Activated T-cell treated with anti-CD3 and anti-CD28 coated beads for 48 hours (primary cell): ENCODE measurements at places on chromosomes 3 and 15.
A peak's percentile ranks its signal among the peaks of the same experiment; 100 is the strongest.

- no peak for DNase-seq
Measured at GRCh38 chr3:128523591-128523990, 30.6 kb upstream of the GATA2 start.

- no peak for DNase-seq
Measured at GRCh38 chr3:115099986-115100571, 47.0 kb downstream of the ZBTB20 start.

GRCh38 chr3:49121132-49121736, 611 bp upstream of the USP19 start:
- no peak for DNase-seq

DNA sequence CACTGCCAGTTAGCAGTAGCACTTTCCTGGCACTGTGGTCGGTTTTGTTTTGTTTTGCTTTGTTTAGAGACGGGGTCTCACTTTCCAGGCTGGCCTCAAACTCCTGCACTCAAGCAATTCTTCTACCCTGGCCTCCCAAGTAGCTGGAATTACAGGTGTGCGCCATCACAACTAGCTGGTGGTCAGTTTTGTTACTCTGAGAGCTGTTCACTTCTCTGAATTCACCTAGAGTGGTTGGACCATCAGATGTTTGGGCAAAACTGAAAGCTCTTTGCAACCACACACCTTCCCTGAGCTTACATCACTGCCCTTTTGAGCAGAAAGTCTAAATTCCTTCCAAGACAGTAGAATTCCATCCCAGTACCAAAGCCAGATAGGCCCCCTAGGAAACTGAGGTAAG, 22.6 kb downstream of the CLDN18 start:
- no peak for DNase-seq

DNA sequence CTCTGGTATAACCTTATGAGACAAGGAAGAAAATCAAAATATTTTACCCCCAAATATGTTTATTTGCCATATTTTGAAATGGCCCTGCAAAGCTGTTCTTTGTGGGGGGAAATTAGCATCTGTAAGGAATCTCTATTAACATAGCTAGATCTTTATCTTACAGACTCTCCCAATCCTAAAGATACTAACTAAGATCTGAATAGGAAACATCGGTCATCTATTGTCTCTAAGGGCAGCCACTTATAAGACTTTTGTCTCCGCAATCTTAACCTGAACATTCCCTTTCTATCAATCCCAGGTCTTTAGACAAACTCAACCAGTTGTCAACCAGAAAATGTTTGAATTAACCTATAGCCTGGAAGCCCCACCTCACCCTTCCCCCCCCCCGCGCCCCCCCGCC, 21.2 kb downstream of the UMPS start:
- no peak for DNase-seq

GRCh38 chr3:126358816-126359181, 1.6 kb upstream of the KLF15 start:
- no peak for DNase-seq

DNA sequence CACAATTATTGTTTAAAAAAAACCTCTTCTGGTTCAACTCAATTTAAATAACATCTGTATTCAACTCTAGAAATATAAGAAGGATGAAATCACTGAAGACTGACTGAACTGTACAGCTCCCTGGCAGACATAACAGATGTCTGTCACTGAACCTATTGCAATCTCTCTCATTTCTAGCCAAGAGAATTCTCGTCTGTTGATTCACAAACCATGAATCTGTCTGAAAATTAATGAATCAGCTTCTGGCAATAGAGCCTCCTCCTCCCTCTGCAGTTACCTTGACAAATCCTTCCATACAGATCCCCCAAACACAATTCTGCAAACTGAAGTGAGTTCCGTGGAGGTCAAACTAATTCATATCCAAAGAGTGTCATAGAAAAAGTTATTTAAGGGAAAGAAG, 561.4 kb downstream of the PYDC2 start:
- no peak for DNase-seq

DNA sequence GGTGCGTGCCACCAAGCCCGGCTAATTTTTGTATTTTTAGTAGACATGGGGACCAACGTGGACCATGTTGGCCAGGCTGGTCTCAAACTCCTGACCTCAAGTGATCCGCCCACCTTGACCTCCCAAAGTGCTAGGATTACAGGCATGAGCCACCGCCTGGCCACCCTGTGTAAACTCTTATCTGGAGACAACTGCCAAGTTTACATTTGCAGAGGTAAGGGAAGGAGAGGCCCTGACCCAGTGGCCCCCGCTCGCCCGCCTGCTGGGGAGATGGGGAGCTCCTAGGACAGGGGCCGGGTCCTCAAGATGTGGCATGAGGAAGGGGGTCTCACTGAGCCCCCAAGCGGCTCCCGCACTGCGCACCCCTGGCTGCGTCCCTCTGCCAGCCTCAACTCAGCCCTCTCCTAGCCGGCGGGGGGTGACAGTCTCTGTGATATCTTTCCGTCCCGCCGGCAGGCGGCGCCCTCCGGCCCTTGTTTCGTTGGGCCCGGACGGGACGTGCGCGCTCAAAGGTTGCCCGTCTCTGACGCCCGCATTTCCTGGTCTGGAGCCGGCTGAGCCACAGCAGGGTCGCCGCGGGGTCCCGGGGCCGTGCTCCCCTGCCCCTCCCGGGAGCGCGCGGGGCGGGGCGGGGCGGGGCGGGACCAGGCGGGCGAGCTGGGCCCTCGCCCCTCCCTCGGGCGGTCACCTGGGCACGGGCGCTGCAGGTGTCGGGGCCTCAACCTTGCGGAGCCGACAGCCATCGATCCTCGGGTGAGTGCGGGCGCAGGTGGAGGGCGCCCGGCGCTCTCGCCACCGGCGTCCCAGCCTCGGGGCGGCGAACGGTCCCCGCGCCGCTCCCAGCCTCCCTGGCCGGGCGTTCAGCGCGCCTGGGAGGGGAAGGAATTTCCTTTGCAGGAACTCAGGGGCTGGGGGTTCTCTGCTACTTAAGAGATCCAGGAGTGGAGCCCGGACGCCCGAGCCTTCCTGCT, at the start of gene GPR160:
Gene GPR160 (plus strand): TSS at position 533 of the 971 bp plus-strand sequence. CDS start 45,978 bp downstream, outside the sequence.
- peak; percentile 84 for DNase-seq

GRCh38 chr3:112561484-112561733, 353 bp downstream of the ATG3 start:
- no peak for DNase-seq

DNA sequence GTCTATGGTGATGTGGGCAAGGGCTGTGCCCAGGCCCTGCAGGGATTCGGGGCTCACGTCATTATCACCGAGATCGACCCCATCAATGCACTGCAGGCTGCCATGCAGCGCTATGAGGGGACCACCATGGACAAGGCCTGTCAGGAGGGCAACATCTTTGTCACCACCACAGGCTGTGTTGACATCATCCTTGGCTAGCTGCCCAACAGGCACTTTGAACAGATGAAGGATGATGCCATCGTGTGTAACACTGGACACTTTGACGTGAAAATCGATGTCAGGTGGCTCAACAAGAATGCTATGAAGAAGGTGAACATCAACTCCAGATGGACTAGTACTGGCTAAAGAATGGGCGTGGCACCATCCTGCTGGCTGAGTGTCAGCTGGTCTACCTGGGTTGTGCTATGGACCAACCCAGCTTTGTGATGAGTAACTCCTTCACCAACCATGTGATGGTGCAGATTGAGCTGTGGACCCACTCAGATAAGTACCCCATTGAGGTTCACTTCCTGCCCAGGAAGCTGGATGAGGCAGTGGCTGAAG, 6.1 kb upstream of the USP8 start:
- no peak for DNase-seq

- no peak for DNase-seq
Measured at GRCh38 chr3:78718707-78719106, 1049.1 kb downstream of the ROBO1 start.

GRCh38 chr3:178456621-178457285, 79.5 kb upstream of the KCNMB2 start:
- no peak for DNase-seq

DNA sequence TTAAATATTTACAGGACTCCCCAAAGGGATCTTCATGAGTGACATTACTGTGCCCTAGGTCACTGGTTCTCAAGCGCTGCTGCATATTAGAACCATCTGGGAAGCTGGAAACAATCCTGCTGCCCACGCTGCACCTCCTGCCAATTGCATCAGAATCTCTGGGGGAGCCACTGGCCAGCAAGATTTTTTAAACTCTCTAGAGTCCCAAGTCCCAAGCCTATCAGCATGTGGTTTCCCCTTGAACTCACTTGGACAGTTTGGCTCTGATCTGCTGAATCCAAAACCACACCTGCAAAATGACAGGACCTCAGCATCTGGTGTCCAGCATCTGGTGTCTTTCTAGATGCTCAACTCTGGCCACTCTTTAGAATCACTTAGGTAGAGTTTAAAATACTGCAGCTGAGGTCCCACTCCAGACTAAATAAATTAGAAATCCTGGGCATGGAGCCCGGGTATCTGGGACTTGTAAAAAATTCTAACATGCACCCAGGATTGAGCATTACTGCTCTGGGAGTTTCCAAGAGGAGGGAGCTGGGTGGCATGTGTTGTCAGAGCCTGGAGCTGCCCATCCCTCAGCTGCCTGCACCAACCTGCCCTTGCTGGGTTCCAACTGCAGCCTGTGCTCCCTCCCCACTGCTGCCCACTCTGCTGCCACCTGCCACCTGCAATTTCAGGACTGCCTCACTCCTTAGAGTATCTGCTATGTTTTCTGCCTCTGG, 311.3 kb downstream of the SLC9A9 start:
- DNase-seq: no peak

GRCh38 chr3:184786280-184786941, 25.6 kb upstream of the VPS8 start:
- DNase-seq: no peak

DNA sequence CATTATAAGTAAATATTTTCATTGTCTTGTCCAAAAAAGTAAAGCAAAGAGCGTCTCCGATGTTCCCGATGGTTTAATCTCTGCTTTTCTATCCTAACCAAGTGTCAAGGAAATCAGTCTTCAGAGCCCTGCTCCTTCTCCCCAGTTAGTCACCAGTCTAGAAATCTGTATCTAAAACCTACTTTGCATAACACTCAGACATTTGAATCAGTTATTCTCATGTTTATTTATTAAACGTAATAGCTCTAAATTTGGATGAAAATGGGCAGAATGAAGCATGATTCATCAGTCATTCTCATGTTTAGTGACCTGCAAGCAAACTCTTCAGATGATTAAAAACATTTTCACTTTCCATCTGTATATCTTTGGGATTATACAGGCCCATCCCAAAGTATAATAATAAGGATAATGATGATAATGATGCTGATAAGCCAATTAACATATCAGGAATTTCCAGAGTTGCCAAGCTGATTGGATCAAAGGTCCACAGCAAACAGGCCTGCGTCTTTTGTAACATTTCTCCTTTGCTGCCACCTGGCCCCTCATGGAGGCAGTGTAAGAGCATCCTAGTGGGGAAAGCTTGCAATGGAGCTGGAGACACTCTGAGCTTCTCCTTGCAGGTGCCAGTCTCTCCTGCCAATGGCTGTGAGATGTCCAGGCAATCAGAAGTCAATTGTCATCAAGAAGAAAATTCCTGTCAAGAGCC, 273.9 kb downstream of the IGSF11 start:
- DNase-seq: no peak

DNA sequence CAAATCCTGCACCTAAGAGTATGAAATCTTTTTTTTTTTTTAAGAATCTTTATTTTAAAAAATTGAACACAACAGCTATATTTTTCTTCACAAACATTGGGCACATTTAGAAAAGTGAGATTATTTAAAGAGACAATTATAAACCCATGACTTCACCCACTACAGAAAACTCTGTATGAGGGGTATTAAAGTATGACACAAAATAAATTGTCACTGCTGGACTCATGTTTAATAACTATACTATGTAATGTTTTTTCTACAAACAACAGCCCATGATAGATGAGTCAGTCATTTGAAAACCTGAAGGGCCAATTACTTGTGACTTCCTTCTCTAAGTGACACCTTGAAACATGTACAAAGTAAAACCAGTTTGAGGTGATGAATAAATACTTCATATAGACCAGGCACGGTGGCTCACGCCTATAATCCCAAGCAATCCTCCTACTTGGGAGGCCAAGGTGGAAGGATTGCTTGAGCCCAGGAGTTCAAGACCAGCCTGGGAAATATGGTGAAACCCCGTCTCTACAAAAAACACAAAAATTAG, 36.0 kb downstream of the AQR start:
- DNase-seq: no peak

GRCh38 chr15:74302821-74303359, 64.6 kb downstream of the CYP11A1 start:
- peak; percentile 40 for DNase-seq

GRCh38 chr15:64855205-64855975, 13.7 kb downstream of the PLEKHO2 start:
- DNase-seq: no peak

DNA sequence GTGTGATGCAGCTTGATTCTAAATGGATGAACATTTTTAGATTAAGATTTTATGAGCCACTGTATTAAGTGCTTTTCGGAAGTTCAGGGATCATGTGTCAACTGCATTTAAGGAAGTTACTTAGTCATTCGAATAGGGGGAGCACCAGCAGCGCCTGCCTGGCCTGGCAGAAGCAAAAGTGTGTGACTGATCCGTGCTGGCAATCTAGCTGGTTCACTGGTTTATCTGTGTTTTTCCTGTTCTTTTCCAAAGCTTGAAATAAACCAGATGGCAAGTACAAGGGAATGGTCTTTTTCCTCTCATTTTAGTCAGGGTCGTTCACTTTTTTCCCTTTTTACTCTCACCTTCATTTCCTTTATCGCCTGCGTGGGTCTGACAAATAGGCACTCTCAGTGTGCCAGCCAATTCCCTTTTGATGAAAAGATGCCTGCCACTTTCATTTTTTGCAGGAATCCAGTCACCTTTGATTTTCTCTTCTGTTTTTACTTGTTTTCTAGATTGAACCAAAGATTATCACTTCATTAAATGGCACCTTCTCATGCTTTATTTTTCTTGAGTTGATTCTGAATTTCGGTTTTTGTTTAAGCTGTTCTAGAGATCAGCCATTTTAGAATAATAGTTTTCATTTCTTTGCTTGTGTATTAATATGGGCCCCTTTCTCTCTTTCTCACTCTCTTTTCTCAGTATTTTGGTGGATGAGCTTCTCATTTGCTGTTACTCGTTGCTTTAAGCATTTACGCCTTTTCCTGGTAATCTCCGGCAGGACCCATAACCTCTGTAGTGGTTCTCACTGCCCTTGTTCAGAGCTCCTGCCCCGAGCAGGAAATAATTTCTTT, 2.8 kb downstream of the ABHD2 start:
- peak; percentile 33 for DNase-seq

DNA sequence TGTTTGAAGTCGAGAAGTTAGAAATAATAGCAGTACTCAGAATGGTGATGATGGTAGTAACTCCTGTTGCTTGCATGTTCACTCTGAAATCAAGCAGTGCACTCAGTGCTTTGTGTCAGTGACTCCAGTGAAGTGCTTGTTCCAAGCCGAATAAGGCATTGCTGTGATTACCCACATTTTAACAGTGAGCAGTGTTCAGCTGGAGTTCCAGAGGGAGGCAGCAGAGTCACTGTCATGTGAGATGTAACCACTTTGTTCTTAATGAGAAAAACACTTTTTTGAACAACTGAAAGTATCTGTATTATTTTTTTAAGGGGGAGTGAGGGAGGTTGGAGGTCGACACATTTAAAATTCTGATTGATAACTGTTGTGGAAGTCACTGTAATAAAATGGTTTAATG, 3.7 kb downstream of the MDFIC2 start:
- DNase-seq: no peak

- DNase-seq: no peak
Measured at GRCh38 chr3:101633186-101633585, 43.7 kb downstream of the ZBTB11 start.
